ENCODE measurements at places on chromosomes 16 and 17. TPM values are rescaled to one million over a fixed set of nuclear protein-coding genes. Genes with fewer than 3 reads are reported as not detected.

- H3K4me3 ChIP-seq = no peak overlapping the region
- H3K27ac ChIP-seq = no peak overlapping the region
- no peak for DNase-seq
These were observed 492.3 kb downstream of the NPIPA7 start for GRCh38 chr16:16871196-16871595.

DNA sequence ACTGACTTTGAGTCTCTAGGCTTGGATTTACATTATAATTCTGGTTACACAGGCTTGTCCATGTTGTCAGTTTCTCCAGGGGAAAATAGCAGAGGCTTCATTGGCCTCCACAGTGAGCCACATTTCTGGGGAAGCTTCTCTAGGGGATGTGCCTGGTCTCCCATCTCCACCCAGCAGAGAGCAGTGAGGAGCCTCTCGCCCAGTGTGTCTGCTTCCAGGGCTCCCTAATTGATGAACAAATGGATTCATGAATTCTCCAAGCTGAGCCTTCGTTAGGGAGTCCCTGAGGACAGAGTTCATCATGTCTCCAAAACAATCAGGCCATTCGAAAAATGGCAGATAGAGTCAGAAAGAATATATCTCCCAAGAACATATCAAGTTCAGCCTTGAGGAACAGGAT is 162.4 kb upstream of the TOX3 start:
- no peak overlapping the region for H3K4me3 ChIP-seq
- DNase-seq = no peak
- H3K36me3 ChIP-seq = no peaks in the 10 kb centered on the region
- H3K4me1 ChIP-seq = no peaks in the 10 kb centered on the region
- H3K27me3 ChIP-seq = no peaks in the 10 kb centered on the region
- H3K27ac ChIP-seq = no peak overlapping the region

Gene SPIRE2
- total RNA-seq = 0.35 TPM

Gene KRT28
- total RNA-seq = not detected

GRCh38 chr17:78294776-78295175 is 63.3 kb downstream of the TMEM235 start:
- H3K36me3 ChIP-seq = no peaks in the 10 kb centered on the region
- no peak for DNase-seq
- H3K27ac ChIP-seq = no peak overlapping the region
- H3K27me3 ChIP-seq = no peaks in the 10 kb centered on the region
- peaks cover 4% of the 10 kb centered on the region for H3K4me1 ChIP-seq

DNA sequence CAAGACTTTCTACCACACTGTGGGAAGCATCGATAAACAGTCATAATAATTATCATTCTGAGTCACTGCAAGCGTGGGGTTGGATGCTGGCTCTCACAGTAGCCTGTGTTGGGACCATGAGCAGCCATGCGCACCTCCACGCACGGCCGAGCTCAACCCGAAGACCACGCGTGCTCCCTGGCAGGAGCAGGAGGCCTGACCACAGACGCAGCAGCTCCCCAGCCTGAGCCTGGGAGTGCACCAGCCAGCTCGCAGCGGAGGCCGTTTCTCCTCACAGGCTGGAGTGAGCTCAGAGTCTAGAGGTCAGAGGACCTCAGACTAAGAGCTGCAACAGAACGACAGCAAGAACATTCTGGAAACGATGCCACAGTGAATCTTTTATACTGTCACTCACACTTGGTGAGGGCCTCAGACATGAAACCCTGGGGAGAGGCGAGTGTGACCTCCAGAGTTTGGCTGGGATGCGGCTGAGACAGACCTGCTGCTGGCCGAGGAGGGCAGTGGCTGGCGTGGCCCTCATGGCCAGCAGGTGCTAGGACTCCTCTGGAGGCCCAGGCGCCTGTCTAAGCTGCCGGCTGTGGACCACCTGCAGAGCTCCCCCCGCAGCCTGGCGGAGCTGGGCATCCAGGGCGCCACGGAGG is 6.0 kb downstream of the NDUFAF8 start:
- H3K27me3 ChIP-seq = no peaks in the 10 kb centered on the region
- peaks cover 7% of the 10 kb centered on the region for H3K4me1 ChIP-seq
- H3K27ac ChIP-seq = no peak overlapping the region
- no peaks in the 10 kb centered on the region for H3K36me3 ChIP-seq
- no peak for DNase-seq

GRCh38 chr17:18946536-18946935 is 5.4 kb upstream of the SLC5A10 start:
- H3K36me3 ChIP-seq = no peaks in the 10 kb centered on the region
- no peaks in the 10 kb centered on the region for H3K27me3 ChIP-seq
- no peaks in the 10 kb centered on the region for H3K4me1 ChIP-seq

DNA sequence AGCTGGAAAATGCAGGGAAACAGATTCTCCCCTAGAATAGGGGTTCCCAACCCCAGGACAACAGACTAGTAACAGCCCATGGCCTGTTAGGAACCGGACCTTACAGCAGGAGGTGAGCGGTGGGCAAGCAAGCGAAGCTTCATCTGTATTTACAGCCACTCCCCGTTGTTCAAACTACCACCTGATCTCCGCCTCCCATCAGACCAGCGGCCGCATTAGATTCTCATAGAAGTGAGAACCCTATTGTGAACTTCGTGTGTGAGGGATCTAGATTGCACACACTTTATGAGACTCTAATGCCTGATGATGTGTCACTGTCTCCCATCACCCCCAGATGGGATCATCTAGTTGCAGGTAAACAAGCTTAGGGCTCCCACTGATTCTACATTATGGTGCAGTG is 3.5 kb downstream of the CD300LB start:
- no peaks in the 10 kb centered on the region for H3K36me3 ChIP-seq
- no peak for DNase-seq
- no peak overlapping the region for H3K4me3 ChIP-seq
- H3K4me1 ChIP-seq = no peaks in the 10 kb centered on the region
- H3K27ac ChIP-seq = no peak overlapping the region

- H3K27ac ChIP-seq = no peak overlapping the region
- no peaks in the 10 kb centered on the region for H3K27me3 ChIP-seq
- DNase-seq = no peak
- H3K36me3 ChIP-seq = peaks cover 5% of the 10 kb centered on the region
These were observed 80.7 kb downstream of the SNX29 start for GRCh38 chr16:12057266-12057665.

Data from CD4-positive, CD25-positive, alpha-beta regulatory T cell (primary cell).